Fibroblast of skin of right quadriceps (primary cell): ENCODE measurements at places on chromosomes 13 and 19.

DNA sequence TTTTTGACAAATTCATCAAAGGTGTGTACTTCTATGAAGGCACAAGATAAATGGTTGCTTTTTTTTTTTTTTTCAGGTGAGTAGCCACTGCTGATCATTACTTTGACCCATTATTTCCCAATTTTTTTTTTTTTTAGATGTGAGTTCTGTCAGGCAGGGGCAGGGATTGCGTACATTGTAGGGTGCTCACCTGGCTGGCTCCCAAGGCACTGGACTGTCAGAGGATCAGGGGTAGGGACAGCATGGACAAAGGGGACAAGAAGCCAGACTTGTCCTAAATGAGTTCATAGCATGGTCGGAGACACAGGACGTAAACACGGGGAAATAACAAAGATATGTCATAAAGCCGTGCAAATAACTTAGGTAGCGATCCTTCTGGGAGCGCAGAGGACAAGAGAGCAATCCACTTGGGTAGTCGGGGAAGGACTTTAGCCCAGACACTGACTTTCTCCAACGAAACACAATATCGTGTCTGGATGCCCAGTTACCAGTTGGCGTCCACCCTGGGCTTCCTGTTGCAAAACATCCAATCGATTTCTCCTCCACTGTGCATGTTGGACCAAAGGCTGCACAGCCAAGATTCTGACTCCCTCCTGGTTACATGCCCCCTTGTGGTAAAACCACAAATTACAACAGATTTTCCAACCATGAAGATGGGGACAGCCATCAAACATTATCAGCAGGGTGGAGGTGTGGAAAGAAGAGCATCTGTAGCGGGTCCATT, 27.5 kb upstream of the KATNAL1 start:
- no peak for DNase-seq

GRCh38 chr13:33577007-33577406, 240.9 kb upstream of the RFC3 start:
- no peak for DNase-seq

DNA sequence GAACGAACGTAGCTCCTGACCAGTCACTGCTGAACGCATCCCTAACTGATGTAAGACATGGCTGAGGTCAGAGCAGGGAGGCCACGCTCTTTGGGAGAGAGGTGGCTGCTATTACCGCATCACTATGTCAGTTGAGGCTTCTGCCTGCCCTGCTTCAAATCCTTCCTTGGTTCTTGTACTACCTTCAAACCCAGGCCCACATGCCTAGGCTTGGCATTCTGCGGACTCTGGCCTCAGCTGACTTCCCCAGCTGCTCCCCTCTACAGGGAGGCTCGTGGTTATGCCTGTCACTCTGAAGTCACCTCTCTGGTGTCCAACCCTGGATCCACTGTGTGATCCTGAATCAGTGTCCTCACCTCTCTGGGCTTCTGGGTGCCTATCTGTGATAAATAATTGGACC, 14.8 kb upstream of the MEIS3 start:
- DNase-seq, result no peak

DNA sequence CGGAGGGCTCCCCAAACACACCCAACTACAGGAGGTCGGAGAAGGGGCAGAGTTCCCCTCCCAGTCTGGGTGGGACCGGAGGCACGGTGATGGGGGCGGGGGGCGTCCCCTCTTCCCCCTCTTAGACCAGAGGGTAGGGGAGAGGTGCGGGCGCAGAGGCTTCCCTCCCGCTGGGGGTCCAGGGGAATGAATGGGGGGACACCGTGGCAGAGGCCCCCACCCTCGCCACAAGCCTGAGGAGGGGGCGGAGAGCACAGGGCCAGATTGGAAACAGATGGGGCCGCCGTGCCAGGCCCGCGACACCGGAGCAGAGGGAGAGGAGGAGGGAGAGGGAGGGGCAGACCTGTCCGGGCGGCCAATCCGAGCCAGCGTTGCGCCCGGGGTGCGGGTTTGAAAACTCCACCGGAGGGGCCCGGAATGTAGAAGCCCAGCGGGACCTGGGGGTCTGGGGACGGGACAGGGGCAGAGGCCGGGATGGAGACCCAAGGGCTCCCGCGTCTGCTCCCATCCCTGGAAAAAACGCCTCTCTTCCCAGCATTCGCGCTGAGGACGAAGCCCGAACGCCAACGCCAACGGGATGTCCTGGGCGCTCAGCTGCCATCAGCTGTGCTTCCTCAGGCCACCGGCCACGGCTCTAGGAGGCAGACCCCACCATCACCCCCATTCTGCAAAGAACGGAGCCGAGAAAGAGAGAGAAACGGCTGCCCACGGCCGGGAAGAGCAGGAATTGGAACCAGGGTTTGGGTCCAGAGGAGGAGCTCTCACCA, 46.8 kb downstream of the PTPRS start:
- DNase-seq, result peak; percentile 79
